Activated gamma-delta T cell treated with Interleukin-2 at 50 U/mL for 16 hours (primary cell): ENCODE measurements at places on chromosomes 4 and X.

GRCh38 chr4:68466185-68466584, 18.9 kb downstream of the TMPRSS11E start:
- DNase-seq = no peak

GRCh38 chr4:1210971-1211370, 38.0 kb downstream of the CTBP1 start:
- DNase-seq = no peak

DNA sequence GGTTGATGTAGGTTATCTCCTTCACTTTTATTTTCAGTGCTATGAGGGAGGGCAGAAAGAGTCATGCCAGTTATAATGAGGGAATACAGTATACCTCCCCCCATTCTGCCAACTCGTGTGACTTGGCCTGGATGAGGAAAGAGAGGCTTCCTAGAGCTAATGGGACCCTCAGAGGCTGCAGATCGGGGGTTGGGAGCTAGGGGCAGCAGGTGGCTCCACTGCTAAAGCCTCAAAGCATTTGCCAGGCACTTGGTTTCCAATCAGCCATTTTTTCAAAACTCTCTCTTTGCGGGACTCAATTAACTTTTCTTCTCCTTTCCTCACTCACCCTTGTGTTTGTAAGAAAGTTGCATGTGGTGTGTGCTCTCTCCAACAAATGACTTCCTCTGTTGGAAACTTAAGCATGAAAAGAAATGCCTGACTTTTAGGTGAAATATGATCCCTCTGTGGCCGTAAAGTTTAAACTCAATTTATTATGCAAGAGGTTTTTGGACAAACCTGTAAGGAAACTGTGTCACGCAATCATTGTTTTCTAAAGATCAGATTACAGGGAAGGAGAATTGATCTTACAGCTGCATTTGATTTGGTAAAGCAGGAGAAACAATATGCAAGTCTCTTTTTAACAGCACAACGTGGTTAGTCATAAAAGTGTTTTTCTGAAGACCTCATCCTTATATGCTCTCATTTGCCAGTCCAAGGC, 7.0 kb downstream of the SFRP2 start:
- no peak for DNase-seq

DNA sequence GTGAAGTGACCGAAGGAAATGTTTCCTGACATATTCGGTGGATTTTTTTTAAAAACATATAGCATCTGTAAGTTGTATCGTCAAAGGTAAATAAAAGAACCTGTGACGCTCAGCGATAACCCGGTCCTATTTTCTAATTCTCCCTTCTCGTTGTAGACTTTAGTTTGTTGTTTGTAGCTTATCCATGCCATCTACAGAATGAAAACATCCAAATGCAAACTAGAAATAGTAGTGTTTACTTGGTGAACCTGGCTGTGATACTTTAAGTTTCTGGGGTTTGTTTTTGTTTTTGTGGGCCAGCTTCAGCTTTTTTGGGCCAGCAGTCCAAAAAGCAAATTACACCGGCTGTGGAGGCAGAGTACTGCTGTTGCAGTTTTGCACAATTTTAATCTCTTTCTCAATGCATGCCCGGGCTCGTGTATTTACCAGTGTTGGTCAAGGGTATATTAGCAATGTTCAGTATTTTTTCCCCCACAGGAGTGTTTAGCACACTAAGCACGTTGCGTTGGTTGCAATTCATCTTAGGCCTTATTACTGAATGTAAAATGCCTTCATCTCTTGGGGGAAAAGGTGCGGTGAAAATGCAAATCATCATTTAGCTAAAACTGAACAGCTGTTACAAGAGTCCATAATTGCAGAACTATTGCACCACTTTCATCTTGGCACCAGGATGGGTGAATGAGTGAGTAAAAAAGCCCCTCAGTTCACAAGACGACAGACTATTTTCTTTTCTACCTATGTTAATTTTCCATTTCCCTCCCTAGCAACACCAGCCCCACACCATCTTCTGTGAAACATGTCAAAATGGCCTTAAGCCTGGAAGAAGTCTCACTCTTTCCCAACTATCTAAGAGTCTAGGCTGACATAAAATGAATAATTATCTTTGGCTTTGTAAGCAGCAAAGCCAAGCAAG, 1.7 kb upstream of the CNOT6L start:
- no peak for DNase-seq

DNA sequence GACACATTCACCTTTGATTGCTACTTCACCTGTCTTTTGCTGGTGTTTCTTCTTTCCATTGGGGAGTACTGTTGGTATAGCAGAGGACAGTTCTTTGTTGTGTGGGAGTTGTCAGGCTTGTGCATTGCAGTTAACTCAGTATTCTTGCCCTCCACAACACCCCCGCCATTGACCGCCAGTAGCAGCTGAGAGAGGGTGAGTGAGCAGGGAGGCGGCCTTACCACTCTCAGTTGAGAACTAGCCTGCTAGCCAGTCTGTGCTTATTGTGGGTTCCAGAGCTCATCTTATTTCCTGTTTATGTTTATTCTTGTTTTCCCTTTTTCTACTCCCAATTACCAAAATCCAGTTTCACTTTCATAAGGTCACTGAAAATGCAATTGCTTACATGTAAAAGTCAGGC, 52.2 kb downstream of the STIM2 start:
- DNase-seq = no peak

- DNase-seq = no peak
These were observed 639.7 kb downstream of the TRIML1 start for GRCh38 chr4:188778905-188779304.

DNA sequence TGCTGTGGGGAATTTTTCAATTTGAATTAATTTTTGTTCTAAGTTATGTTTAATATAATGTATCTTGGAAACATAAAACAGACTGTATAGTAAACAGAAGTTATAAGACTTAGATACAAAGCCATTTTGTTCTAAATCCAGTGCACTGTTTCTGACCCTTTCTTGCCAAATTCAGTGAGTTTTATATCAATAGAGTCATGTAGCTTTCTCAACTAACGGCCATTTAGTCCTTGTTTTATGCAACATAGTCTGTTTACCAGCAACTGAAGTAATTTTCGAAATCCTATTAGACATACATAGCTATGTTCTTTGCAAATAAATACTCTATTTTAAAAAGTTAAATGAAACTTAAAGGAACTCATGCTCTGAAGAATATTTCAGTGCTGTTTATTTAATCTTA, 242.8 kb downstream of the ADGRL3 start:
- DNase-seq = no peak

GRCh38 chr4:6272863-6273660, 3.4 kb downstream of the WFS1 start:
- no peak for DNase-seq

- DNase-seq = no peak
These were observed 64.3 kb upstream of the NR0B1 start for GRCh38 chrX:30373479-30373878.

DNA sequence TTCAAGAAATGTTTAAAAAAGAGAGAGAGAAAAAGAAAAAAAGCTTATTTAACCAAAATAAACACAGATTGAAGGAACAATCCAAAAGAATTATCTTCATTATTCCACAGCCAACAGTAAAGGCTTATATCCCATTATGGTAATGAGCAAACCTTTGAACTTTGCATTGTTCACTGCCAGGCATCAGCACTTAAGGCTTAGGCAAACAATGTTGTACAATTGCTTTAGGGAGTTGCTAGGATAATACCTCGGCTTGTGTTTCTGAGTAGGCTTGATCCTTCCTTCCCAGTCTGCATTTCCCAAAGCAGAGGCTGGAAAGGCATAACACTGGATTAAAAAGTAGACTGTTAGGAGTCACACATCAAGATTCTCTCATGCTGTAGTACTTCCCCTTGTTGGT, 352.7 kb upstream of the IGFBP7 start:
- DNase-seq = no peak

DNA sequence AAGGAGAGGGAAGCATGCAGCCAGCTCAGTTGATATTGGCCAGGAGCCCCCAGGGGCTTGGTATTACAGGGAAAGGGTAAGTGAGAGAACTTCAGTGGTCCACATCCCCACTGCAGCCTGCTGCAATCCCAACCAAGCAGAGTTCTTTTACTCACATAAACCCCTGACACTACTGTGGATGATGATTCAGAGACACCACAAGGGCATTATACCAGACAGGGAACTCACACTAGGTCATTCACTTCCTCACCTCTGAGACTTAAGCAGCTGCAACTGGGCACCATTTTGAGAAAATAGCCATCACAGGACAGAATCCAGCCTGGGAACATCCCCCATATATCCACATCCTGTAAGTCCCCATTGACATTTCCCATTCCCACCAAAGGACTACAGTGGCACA, 248.0 kb downstream of the INPP4B start:
- DNase-seq = no peak

DNA sequence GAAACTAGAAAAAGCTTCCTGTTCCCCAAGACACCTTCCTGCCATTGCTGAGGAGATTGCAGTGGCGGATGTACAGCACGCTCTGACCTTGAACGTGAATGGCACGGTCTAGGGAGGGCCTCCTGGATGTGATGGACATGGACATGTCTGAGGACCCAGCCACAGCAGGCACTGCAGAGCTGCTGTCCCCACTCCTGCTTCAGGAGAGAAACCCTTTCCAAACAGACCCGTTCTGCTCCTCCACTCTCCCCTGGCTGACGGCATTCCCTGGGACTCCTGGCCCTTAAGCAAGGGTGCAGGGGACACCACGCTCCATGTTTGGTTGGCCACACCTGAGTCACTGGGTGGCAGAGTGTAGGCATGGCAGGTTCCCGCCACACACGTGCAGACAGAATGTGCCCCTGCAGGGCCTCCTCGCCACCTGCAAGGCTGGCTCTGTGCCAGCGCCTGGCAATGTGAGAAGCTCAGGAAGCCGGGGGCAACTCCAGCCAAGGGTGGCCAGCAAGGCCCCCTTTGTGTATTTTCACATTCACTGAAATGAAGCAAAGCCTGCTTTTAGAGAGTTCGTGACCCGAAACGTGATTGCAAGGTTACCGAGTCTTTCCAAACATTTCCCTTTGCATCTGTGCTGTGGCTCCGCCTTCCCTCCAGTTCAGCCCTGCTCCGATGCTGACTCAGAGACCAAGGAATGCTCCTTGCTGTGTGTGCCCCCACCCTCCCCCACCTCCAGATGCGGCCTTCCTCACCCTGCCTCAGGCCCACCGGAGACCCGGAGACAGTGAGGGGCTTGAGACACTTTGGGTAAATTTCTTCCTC, 46.1 kb downstream of the HTRA3 start:
- peak; percentile 1 for DNase-seq

DNA sequence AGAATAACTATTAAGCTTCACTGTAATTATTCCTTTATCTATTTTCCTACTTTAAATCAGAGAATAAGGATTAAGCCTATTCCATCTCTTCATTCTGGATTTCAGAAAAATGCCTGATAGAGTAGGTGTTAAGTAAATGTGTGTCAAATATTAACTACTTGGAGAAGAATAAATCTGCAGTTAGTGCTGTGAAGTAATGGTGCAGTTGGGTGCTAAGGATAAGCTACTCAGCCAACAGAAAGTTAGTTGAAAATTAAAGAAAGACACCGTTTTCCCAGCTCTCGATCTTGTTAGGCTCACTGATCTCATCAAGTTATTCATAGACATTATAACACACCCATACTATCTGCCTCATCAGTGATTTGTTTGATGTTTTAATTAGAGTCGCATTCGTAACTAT, 7.1 kb downstream of the PF4V1 start:
- DNase-seq = no peak

DNA sequence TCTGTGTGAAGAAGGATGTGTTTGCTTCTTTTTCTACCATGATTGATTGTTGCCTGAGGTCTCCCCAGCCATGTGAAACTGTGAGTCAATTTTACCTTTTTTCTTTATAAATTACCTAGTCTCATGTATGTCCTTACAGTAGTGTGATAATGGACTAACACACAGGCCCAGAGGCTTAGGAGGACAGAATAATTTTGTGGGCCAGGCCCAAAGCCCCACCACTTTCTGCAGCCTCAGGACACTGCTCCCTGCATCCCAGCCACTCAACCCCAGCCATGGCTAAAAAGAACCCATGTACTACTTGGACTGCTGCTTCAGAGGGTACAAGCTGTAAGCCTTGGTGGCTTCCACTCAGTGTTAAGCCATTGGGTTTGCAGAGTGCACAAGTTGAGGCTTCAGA, 512.7 kb upstream of the CT83 start:
- DNase-seq = no peak

GRCh38 chrX:2874222-2875135, 45.7 kb downstream of the GYG2 start:
- DNase-seq = no peak

DNA sequence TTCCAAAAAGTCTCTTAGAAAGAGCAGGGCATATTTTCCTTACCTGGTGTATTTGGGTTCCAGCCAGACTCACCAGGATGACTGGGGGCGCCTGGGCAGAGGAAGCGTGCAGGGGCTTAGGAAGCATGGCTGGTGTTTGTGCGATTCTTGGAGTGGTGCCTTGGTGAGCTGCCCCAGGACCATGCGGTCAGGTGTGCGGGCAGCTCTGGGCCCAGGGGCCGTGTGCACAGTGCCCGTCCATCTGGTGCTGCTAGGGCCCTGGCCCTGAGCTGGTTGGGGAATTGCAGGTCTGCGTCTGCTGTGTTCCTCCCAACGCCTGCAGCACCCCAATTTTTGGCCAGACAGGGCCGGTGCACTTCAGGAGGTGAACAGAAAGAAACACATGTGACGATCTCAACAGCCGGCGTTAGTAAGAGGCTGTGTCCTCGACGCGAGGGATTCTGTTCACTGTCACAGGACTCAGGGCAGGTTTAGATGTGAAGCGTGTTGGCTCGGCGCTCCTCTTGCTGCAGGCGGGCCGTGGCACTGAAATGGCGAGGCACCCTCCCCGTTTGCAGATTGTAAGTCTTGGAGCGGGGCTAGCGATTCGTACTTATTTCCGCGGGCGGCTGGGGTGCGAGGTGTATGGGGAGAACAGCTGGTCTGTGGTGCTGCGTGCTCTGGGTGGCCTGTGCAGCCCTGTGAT, 15.2 kb downstream of the RGS12 start:
- no peak for DNase-seq

DNA sequence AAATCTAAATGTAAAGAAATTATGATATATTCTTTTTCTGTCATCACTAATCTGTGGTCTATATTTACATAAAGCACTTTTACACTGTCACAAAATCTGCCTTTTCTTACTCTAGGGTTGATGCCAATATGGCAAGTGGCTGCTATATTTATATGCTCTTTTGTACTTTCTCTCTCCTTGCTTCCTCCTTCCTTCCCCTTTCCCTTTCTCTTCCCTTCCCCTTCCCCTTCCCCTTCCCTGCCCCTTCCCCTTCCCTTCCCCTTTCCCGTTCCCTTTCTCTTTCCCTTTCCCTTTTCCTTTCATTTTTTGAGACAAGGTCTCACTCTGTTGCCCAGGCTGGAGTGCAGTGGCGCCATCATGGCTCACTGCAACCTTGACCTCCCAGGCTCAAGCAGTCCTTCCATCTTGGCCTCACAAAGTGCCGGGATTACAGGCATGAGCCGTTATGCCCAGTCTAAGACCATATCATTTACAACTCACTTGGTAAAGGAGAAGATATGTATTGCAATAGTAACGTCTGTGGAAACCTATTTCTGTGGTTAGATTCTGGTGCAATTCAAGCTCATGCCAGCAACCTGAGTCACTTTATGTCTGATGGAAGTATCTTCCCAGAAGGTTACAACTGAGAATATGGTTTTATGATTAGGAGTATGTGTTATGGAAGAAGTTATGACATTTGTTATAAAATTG, 13.9 kb upstream of the PLAC8 start:
- no peak for DNase-seq
